ENCODE measurements at places on chromosomes 11 and 22.

DNA sequence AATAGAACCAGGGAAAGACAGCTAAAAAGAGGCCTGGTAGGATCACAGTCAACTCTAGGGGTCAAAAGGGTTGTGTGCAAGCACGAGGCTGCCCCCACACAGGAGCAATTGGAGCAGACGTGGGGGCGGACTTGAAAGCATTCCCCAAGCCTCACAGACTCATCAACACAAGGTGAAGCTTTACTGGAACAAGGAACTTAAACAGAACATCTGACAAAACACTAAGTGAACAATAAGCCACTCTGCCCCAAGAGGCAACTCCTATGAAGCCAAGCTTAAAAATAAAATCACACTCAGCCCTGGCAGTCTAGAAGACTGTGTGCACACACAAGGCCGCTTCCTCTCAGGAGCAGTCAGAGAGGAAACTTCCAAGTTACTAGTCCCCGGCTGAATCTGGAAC lies 32.2 kb upstream of the TEAD1 start:
- DNase-seq = no peak

DNA sequence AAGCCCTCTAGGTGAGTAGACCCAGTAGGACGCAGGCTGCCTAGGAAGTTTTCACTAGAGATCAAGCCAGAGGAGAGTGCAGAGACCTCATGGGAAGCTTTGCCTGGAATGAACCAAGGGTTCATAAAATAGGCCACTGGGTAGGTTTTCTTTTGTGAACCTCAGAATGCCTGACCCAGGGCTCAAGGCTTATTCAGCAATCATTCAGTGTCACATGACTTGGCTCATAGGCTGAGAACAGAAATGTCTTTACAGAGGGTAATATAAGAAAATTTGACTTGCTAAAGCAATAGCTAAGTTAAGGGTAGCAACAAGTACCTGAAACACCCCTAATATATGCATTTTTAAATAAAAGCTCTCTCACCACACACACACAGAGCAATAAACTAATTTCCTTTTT lies 132.6 kb downstream of the RAB38 start:
- DNase-seq = no peak

DNA sequence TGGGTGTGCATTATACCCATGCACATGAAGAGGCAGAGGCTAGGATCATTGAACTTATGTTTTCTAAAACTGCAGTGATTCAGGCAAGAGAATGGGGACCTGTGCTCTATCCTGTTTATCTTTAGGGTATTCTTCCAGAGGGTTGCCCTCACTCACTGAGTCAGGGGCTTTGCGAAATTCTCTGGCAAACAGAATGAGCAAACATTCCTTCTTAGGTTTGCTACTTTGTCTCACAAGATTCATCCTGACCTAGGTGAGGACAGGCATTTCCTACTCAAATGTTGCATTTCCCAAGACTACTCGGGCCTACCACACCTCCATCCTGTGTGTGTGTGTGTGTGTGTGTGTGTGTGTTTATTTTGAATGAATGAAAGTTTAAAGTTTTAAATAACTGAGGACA lies 2.7 kb upstream of the EIF3M start:
- DNase-seq = no peak

- DNase-seq = no peak
Observed at GRCh38 chr11:43837879-43838278, 42.8 kb upstream of the ALKBH3 start.

DNA sequence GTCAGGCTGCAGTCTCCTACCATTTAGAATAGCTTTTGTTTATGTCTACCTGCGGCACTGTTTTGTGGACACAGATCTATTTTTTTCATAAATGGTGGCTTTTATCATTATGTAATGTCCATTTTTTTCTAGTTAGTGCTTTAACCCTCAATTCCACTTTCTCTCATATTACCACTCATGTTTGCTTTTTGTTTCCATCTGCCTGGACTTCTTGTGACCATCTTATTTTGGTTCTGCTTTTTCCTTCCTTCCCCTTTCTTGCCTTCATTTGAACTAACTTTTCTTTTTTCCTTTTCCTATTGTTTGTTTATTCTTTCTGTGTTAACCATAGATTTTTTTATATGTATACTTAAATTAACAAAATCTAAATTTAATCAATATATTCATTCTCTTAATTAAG lies 98.5 kb upstream of the SLC22A12 start:
- DNase-seq = peak; percentile 46

GRCh38 chr22:22896601-22897000 lies 9.0 kb downstream of the IGLL5 start:
- DNase-seq = no peak

DNA sequence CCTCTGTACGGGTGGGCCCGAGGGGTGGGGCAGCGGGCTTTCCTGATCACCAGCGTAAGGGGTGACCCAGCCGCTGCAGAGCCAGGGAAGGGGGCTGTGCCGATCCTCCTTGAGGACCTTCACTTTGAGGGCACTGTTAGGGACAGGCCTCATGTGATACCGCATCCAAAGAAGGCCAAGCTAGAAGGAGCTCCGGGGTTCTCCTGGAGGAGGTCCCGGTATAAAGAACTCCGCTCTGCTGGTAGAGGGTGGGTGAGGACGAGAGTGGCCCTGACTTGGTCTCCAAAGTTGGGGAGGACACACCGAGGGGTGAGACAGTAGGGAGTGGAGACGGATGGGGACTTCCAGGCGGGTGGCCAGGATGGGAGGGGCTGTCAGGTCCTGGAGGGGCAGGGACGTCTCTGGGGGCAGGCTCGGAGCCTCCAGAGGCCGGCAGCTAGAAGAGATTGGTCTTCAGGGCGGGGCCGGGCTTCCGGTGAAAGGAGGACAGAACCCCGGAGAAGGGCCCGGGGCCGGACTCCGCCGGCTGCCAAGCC lies 4.6 kb downstream of the PHOX2A start:
- no peak for DNase-seq

- no peak for DNase-seq
Observed at GRCh38 chr11:62858201-62858600, 18.8 kb upstream of the WDR74 start.

GRCh38 chr11:77401486-77402217 lies 72.2 kb downstream of the PAK1 start:
- no peak for DNase-seq

GRCh38 chr22:35887296-35887875 lies 141.2 kb downstream of the RBFOX2 start:
- DNase-seq = no peak

GRCh38 chr22:17266251-17266971 lies 47.2 kb upstream of the ADA2 start:
- no peak for DNase-seq

DNA sequence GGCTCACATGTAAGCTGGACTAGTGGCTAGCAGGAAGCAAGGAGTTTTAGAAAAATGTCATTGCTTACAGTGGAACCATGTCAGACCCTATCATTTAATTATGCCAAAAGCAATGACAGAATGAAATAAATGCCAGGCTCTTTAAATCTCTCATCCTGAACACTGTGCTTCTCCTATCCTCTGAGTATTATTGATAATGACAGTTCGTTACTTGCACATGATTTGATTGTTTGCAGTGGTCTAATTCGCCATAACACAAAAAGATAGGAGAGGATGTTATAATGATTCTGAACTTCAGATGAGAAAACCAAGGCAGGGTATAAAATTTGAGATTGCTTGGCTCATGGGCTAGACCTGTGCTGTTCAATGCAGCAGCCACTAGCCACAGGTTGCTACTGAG lies 68.2 kb downstream of the FLI1 start:
- no peak for DNase-seq

- DNase-seq = no peak
Observed at GRCh38 chr22:44261861-44262595, 50.7 kb downstream of the SHISAL1 start.

DNA sequence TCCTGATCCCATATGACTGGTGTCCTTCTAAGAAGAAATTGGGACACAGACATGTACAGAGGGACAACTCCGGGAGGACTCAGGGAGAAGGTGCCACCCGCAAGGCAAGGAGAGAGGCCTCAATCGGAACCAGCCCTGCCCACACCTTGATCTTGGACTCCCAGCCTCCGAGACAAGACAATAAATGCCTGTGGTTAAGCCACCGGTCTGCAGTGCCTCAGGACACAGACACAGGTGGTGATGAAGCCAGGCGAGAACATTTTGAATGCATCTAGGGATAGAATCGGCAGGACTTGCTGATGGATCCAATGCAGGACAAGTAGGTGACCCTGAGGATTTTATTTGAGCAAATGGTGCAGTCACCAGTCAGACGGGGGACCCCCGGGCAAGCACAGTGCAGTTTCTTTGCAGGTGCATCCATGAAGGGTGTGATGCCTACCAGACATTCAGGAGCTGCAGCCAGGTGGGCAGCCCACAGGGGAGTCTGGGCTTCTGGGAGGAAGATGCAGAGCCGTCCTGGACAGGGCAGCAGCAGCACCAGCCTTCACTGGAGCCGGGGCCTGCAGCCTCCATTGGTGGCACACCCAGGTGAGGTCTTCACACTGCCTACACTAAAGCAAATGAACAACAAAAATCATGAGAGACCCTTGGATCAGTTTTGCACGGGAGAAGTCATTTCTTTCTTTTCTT lies 20.2 kb upstream of the SEPTIN5 start:
- no peak for DNase-seq

DNA sequence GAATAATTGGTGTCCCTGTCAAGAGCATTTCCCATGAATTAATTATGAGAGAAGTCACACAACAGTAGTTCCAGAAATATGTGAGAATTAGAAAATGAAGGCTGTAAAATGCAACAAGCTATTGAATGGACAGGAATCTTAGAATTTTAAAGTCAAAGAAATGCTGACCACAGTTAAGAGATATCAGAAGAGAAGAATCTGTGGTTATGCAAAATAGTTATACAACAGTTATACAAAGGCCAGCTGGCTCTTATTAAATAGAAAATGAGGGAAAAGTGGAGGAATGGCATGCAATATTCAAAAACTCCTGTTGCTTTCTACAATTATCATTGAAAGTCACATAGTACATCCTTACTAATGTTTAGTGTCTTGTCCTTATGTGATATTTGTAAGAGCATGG lies 27.4 kb downstream of the CASP12 start:
- no peak for DNase-seq

- DNase-seq = no peak
Observed at GRCh38 chr22:31212783-31213629, 908 bp downstream of the LIMK2 start.

DNA sequence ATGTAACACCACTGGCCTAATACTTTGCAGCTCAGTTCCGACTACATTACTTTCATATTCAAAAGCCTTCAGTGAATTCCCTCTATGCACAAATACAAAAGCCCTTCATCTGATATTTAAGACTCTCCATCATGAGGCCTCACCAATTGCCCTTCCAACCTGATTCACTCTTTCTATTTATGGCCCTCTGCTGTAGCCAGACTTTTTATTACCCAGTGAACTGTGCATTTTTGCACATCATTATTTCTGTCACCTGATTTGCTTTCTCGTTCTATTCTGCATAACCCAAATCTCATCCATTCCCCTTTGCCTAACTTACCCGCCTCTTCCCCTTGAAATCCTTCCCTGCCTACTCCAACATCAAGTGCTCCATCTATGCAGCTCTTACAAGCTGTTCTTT lies 78.3 kb downstream of the BBOX1 start:
- DNase-seq = no peak

DNA sequence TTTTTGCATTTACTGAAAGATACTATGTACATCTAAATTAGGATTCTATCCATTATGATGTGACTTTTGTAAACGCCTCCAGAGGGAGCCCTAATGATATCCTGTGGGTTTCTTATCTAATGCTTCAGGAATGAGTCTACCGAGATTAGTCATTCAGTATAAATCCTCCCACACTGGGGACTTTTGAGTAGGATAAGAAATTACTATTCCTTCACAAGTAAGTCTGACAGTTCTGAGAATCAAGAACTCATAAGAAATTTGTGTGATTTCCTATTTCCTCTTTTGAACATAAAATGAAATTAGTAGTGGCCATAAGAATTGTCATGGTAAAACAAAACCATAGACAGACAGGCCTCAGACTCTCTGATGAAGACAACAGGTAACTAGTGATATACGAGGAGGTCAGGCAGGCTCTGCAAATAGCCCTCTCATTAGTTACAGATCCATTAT lies 10.0 kb upstream of the OR5M1 start:
- DNase-seq = no peak

GRCh38 chr11:6633422-6634408 lies 14.5 kb upstream of the TPP1 start:
- no peak for DNase-seq

DNA sequence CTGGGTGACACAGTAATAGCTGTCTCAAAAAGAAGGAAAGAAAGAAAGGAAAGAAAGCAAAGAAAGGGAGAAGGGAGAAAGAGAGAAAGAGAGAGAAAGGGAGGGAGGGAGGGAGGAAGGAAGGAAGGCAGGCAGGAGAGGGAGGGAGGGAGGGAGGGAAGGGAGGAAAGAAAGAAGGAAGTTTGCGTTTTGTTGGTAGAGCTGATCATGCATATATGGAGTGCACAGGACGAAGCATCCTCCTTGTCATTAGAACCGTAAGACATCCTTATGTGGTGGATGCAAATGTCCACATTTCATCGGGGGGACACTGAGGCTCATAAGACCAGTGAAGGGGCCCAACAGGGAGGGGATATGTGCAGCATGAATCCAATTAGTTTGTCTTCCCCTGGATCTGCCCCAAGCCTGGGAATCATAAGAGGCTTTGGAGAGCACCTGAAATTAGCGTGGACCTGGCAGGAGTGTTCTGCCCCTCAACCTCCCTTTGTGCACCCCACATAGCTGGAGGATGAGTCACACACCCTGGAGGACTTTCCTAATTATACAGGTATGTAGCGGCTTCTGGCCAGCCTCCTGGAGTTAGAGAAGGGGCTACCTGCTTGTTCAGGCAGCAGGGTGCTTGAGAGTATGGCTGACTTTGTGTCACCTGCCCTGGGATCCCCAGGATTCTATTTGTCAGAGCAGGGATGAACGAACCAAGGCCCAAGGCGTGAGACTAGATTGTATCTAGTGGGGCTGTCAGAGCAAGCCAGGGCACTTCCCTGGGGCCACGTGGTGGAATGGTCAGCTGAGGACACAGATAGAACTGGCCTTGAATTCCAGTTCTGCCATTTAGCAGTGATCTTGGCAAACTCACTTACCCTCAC lies 119.7 kb upstream of the CD82 start:
- no peak for DNase-seq

Data from CD14-positive monocyte (primary cell).